ENCODE measurements at places on chromosomes 3 and 15. TPM values are rescaled to one million over a fixed set of nuclear protein-coding genes. Genes with fewer than 3 reads are reported as not detected.

Gene SKOR1
- total RNA-seq, result 1.6 TPM

Gene HOMER2
- total RNA-seq, result 29.6 TPM

Gene ACOX2
- 33.3 TPM for total RNA-seq

Gene TEX264
- 58.0 TPM for total RNA-seq

Gene ECE2
- total RNA-seq, result 3.6 TPM

Gene TMEM45A
- total RNA-seq, result 22.5 TPM

Gene SRGAP3
- total RNA-seq, result 46.1 TPM

Gene PSTPIP1
- total RNA-seq, result 3.3 TPM

Gene MON1A
- total RNA-seq, result 9.7 TPM

Gene CASR
- total RNA-seq, result 0.11 TPM

Gene GCNT3
- total RNA-seq, result 0.10 TPM

Gene ADAMTS7
- 7.6 TPM for total RNA-seq

Gene CP
- total RNA-seq, result 1.7 TPM

Gene REC114
- total RNA-seq, result not detected
